ENCODE measurements at places on chromosomes 6 and 20. TPM values are rescaled to one million over a fixed set of nuclear protein-coding genes. Genes with fewer than 3 reads are reported as not detected.
A peak's percentile ranks its signal among the peaks of the same experiment; 100 is the strongest.

COL12A1 gene
- total RNA-seq: 10.7 TPM

DEF6 gene
- total RNA-seq: 0.97 TPM

- no peak for DNase-seq
These were observed 11.4 kb downstream of the SLC2A4RG start for GRCh38 chr20:63750807-63751470.

- peak; percentile 85 for DNase-seq
These were observed 38.7 kb downstream of the GNAS start for GRCh38 chr20:58891086-58891717.

GRCh38 chr20:43681991-43682410 is 15.1 kb downstream of the MYBL2 start:
- no peak for DNase-seq

DNA sequence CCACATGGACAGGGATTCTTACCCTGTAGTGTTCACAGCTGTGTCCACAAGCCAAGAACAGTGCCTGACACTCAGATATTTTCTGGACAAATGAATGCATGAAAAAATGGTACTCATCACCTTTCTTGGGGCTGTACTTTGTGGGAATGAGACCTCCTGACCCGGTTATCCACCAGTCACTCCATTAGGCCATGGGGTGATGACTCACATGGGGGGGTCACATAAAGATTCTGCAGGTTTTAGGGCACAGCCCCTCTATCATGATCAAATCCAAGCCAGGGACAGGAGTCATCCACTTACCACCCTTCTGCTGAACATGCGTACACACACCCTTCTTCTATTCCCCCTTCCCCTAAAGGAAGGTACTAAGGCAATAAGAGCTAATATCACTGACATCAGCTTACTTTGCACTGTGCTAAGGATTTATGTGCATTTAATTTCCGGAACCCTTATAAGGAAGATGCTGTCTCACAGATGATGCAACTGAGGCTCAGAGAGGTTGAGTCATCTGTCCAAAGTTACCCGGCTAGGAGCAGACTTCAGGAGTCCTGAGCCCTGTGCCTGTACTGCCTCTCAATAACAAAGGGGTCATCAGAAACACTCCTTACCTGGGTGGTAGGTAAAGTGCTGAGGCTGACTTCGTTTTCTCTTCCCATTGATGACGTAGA is 107.8 kb downstream of the NFATC2 start:
- DNase-seq: no peak

- DNase-seq: no peak
These were observed 52.2 kb downstream of the LYRM4 start for GRCh38 chr6:5208471-5208971.

DNA sequence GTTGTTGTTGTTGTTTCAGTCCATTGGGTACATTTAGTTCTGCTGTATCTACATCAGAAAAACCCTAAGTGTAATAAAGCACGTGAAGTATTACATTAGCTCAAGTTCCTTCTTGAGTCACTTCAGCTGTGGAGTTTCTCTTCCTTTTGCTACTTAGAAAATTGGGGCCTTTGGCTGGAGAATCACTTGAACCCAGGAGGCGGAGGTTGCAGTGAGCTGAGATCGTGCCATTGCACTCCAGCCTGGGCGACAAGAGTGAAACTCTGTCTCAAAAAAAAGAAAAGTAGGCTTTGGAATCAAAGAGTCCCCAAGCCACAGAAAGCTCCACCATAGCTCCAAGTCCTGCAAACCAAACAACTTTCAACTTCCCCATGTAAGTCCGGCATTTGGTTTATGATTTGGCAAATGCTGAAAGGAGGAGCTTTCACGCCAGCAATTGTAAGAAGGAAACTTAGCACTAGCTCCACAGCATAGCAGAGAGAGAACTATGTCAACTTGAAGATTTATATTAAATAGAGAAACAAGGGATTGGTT is 56.5 kb upstream of the RNF144B start:
- DNase-seq: no peak

DNA sequence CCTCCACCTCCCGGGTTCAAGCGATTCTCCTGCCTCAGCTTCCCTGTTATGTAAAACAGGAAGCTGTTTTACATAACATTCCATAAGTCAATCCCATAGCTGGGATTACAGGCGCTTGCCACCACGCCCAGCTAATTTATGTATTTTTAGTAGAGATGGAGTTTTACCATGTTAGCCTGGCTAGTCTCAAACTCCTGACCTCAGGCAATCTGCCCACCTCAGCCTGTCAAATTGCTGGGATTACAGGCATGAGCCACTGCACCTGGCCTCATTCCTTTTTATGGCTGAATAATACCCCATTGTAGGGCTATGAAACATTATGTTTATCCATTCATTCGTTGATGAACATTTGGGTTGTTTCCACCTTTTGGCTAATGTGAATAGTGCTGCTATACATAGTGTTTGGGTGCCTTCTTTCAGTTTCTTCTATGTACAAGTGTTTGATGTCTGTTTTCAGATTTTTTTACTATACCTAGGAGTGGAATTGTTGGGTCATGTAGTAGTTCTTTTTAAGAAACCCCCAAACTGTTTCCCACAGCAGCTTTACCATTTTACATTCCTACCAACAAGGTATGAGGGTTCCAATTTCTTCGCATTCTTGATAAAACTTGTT is 138.7 kb upstream of the COL21A1 start:
- DNase-seq: no peak
